ENCODE measurements at places on chromosomes 6 and 20.

DNA sequence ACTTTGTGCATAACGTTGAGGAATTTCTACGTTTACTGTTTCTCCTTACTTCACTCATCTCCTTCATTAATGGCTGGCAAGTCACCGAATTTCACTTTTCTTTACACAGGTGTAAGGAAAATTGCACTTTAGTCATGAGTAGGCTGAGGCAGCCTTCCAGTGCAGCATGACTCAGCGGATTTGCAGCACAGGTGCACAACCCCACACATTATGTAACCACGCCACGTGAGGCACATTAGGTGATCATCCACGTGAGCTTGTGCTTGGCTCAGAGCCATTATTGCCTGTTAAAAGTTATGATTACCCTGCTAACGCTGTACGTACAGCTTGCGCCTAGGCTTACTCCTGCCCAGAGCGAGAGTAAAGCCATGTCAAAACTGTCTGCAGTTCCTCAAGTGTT, 158.8 kb downstream of the NKAIN2 start:
- peak; percentile 77 for DNase-seq

GRCh38 chr6:85614780-85615179, 21.1 kb upstream of the SNX14 start:
- DNase-seq: no peak

DNA sequence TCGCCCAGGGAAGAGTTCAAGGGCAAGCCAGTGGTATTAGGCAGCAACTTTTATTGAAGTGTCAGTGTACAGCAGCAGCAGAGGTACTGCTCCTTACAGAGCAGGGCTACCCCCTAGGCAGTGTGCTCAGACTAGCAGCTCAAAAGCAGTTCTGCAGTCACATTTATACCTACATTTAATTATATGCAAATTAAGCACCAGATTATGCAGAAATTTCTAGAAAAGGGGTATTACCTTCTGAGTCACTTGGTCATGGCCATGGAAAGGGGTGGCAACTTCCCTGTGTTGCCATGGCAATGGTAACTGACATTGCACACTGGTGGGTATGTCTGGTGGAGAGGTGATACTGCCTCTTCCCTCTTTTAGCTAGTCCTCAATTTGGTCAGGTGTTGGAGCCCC, 2.1 kb upstream of the ZKSCAN4 start:
- no peak for DNase-seq

- no peak for DNase-seq
These were observed 411.8 kb upstream of the SULF2 start for GRCh38 chr20:48197066-48197465.

DNA sequence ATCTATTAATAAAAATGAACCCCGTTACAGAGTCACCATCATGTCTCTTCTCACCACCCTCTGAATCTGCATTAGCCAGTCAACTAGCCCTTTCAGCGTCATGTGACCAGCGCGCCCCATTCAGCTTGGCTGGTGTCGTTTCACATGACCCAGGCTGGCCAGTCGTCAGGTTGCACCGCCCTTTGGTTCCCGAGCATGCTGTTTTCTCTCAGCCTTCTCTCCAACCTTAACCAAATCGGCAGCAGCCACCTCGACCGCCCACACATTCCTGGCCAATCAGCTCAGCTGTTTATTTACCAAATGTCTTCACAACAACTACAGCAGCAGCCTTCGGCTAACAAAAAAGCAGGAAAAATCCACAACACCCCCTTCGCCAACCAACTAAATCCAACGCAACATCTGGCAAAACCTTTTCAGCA, 5.6 kb downstream of the SRSF3 start:
- no peak for DNase-seq

DNA sequence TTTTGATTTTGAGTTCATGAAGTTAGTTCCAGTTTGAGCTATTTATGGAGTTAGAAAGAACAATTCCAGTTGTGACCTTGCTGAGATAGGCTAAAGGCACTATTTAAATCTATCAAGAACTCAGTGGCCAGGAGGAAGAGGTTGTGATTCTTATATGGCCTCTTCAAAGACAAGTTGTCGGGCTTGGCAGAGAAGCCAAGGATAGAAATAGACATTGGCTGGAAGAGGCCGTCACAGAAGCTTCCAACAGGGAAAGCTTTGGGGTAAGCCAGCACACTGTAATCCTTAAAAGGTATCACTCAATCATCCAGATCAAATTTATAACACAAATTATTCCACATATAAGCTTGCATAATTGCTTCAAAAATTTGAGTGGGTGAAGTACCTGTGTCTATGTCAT, 286.1 kb downstream of the SYNE1 start:
- DNase-seq: no peak

DNA sequence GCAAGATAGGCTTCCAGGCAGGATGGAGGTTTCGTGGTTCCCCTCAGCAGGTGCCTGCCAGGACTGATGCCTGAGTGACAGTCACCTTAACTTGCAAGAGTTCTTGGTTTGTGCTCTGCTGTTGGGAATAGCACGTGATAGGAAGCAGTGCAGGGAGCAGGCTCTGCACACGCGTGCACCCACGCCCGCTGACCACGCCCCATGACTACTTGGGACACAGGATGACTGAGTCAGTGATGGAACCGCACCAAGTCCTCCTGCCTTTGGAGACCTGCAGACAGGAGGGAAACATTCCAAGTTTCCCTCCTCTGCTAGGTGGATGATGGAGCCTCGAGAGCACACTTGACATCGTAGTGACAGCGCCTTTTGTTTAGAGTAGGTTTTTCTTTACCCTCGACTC, 164.2 kb downstream of the DTNBP1 start:
- DNase-seq: no peak

GRCh38 chr6:77462359-77463307, 658 bp downstream of the HTR1B start:
- no peak for DNase-seq

GRCh38 chr6:133131621-133132465, 109.3 kb upstream of the EYA4 start:
- no peak for DNase-seq

GRCh38 chr6:86516087-86516486, 421.2 kb upstream of the HTR1E start:
- DNase-seq: no peak

DNA sequence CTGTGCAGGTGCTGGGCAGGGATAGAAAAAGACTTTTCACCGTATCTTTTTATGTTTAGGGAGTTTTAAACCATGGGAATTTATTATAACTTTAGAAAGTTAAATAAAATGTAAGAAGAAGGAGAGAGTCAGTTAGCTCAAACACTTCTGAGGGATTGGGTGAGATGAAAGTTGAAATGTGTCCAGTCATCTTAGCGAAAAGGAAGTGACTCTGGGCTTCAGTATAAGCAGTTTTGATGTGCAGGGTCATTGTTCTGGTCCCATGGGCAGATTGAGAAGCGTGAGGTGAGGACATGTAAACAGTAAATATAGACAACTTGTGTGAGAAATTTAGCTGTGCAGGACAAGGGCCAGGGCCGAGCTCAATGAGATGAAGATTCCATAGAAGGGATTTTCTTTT, 66.9 kb downstream of the TOX2 start:
- no peak for DNase-seq

DNA sequence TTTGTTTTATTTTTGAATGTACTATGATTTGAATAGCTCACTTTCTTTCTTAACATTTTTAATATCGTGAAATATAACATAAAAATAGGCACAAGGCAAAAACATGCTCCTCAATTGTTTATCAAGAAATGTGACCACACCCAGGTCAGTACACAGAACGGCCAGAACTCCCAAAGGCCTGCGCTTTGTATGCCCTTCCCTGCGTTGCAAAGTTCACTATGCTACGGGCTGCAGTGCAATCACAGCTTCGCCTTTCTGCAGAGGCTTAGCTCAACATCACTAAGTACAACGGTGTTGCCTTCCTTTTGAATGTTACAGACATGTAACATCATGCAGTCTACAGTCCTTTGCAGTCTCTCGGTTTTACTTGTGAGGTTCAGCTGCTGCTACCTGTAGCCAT, 333.4 kb downstream of the THBS2 start:
- DNase-seq: no peak

GRCh38 chr6:8064638-8065518, 689 bp upstream of the BLOC1S5 start:
- DNase-seq: no peak

- no peak for DNase-seq
These were observed 38.2 kb upstream of the PMEPA1 start for GRCh38 chr20:57747861-57748481.

GRCh38 chr6:43944908-43945767, 175.1 kb downstream of the VEGFA start:
- DNase-seq: no peak

Data from NCI-H187 treated with DMSO at 0.1 percent for 48 hours (cell line).